ENCODE measurements at places on chromosomes 4 and X.

DNA sequence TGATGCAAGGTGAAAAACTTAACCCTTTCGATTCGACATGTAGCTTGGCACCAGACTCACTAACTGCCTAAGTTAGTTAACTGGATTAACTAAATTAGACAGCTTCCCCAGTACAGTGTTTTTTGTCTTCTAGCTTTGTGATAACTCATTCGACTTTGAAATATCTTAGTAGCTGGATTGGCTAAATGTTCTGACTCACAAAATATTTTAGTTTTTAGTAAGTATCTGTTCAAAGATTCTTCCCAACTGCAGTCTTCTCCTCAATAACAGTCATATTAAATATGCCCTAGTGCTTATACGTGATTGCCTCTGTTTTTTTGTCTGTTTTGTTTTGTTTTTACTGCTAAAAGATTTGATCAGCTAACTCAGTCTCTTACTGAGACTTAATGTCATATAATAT lies 102.9 kb downstream of the KCNIP4 start:
- no peak for DNase-seq

DNA sequence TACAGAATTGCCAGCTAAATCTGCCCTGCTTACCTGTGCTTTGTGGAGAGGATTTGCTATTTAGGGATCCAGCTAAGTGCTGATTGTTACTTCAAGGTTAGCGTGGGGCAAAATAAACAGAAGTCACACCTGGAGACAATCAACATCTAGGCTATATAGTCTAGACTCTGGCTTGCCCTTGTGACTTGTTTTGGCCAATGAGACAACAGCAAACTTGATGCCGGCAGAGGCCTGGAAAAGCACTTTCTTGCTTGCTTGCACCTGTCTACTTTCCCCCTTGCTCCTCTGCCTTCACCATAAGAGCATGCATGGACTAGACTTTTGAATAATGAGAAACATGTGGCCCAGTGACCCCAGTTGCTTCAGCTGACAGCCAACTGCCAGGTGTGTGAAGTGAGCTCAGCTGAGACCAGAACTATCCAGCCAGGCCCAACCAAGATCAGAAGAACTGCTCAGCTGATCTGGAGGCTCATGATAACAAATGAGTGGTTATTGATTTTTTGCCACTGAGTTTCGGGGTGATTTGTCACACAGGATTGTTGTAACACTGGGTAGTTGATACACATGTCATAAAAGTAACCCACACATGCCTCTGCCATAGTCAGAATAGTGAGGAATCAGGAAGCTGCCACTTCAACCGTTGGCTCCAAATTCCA lies 164.4 kb downstream of the RBMX2 start:
- DNase-seq = no peak

- DNase-seq = peak; percentile 33
Measured at GRCh38 chr4:71231129-71232055, 107.4 kb upstream of the SLC4A4 start.

DNA sequence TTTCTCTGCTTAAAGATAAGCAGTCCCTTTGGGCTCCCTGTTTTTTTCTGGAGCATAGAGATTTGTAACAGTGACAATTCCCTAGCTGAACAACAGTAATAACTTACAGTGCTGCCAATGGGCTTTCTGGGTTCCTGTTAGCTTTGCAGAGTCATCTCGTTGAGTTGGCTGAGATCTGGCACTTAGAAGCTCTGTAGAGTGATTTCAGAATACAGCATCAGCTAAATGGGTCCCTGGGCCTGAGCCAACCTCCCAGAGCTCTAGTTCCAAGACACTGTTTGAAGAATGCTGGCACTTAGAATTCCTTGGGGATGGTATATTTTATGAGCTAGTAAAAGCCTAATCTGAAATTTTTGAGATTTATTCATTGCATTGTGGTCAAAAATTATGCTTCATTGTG lies 43.5 kb upstream of the SERTM2 start:
- DNase-seq = no peak

DNA sequence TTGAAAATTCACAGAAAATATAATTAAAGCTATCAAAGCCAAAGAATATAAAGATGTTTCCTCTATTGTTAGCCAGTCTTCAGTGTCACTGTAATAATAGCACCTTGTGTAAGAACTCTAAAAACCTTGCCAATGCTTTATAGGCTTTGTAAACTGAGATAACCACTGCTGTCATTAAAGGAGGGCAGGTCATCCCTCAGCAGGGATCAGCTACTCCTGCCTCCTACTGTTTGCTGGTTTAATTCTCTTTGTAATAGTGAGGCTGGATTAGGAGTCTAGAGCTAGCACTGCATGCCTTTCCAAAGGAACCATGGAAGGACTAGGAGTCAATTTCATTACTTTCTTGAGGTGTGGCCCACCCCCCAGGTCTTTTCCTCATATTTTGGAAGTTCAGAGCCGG lies 46.2 kb downstream of the FHIP1A start:
- no peak for DNase-seq

DNA sequence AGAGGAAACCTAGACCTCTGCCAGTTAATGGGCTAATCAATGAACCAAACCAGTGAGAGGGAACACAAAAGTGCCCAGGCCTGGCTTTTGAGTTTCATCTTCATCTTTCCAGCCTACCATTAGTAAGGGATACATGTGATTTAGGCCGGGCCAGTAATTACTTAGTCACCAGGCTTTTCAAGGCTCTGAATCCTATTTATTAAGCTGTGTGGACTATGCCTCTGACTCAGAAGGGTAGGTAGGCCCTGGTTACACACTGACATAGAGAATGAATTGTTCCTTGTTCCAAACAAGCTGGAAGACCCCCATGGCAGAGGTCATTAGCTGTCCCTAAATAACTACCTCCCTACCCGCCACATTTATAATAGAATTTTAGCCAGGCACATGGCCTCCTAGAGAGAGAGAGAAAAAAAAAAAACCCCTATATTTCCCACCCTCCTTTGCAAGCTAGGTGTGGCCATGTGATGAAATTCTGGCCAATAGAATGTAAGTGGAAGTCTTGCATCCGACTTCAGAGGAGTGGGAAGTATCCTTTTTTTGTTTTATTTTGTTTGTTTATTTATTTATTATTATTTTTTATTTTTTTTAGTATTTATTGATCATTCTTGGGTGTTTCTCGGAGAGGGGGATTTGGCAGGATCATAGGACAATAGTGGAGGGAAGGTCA lies 112.3 kb upstream of the BCOR start:
- DNase-seq = no peak

DNA sequence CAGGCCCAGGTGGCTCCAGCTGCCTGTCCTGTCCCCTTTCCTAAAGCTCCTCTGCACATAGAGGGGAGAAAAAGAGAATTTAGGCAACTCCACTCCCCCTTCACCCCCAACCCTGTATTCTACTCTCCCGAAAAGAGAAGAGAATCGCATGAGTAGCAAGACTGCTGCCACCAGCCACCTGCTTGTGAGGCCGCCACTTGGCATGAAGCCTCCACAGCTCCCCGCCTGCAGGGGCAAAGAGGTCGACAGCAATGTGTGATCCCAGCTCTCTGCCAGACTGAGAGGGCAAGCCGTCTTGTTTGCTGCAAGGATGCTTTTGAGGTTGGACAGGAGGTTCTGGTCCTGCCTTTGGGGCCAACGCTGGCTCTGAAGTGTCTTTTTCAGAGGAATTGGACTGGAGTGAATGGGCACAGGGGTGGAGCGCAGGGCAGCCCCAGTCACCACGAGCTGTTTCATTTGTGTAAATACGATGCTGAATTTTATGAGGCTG lies 77.1 kb downstream of the STARD8 start:
- DNase-seq = no peak

- DNase-seq = peak; percentile 44
Measured at GRCh38 chr4:118289794-118290193, 63.0 kb downstream of the PRSS12 start.

- DNase-seq = peak; percentile 85
Measured at GRCh38 chr4:147714575-147715401, 17.1 kb upstream of the ARHGAP10 start.

DNA sequence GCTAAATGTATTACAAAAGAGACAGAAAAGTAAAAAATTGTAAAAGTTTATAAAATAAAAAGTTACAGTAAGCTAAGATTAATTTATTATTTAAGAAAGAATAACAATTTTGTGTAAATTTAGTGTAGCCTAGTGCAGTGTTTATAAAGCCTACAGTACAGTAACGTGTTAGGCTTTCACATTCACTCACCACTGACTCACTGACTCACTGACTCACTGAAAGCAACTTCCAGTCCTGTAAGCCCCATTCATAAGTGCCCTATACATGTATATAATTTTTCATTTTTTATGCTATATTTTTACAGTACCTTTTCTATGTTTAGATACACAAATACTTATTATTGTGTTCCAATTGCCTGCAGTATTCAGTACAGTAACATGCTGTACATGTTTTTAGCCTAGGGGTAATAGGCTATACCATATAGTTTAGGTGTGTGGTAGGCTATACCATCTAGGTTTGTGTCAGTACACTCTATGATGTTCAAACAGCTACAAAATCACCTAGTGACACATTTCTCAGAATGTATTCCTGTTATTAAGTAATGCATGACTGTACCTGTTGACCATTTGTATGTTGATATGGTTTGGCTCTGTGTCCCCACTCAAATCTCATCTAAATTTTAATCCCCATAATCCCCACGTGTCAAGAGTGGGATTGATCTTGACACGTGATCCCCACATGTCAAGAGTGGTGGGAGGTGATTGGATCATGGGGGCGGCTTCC lies 57.9 kb downstream of the CFAP299 start:
- DNase-seq = peak; percentile 74

DNA sequence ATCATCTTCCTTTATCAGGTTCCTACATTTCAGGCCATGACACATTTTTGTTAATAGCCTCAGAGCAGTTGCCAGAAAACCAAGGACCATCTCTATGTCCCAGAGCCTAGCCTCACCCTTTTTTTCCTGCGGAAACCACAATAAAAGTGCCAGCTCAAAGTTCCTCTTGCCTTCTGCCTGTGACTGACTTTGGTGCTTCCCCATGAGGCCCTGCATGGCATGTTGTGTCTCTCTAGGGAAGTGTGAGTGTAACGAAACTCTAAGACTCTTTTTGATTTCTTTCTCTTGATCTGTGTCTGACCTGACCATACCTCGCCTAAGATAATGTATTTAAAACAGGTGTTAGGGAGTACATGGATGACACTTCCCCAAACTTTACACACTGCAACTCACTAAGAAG lies 642.3 kb upstream of the BOD1L1 start:
- no peak for DNase-seq

DNA sequence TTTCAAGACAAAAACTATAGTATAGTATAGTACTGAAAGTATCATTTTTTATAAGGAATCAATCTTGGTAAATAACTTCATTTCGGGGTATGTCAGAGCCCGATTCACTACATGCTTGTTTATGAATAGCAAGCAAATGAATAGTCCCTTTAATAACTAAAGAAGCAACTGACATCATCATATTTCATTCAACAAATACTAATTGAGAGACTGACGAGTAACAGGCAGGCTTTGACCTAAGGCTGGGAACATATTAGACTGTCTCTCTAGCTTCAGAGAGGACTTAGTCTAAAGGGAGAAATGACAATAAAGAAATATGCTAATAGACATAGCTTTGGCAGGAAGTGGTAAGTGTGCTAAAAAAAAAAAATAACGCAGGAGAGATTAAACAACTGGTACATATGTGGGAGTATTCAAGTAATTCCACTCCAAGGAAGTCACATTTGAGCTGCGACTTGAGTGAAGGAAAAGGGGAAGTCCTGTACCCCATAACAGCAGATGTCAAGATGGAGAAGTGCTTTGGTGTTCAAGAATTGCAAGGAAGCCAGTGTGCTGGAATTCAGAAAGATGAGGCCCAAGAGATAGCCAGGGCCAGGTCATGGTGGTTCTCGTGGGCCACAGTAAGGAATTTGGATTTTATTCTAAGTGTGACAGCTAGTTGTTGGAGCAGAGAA lies 284.9 kb downstream of the FBXO8 start:
- no peak for DNase-seq

DNA sequence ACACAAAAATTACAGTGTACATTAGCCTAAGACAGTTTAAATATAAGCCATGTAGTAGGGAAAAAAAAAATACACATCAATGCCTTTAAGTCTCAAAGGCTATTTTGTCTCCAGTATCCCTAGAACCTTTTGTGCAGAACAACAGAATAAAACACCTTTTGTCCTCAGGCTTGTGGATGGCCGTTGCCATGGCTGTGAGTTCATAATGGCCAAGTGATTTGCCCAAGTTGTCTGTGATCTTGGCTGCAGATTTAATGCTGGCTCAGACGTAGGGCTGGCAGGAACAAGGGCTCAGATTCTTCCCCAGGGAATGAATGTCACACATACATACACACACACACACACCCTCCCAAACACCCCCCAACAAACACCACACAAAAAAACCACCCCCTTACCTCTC lies 25.3 kb downstream of the GPM6B start:
- DNase-seq = no peak

DNA sequence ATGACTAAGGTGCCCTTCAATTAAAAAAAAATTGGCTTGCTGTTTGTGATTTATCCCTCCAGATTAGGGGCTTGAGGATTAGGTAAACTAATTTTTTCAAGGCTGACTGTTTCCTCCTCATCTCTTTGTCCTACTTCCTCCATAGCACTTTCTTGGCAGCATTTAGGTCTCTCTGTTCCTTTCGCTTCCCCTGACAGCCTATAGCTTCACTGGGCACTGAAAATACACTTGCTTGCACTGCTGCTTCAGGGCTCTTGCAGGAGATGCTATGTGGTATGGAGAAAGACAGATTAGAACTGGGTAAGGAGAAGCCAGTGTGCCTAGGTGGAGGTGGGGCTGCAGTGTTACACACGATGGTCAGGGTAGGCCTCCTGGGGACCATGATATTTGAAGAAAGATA lies 112.3 kb upstream of the SFRP2 start:
- DNase-seq = no peak

GRCh38 chrX:118724775-118725174 lies 2.6 kb upstream of the IL13RA1 start:
- peak; percentile 31 for DNase-seq

- peak; percentile 59 for DNase-seq
Measured at GRCh38 chr4:15779306-15779705, 1.2 kb downstream of the CD38 start.

DNA sequence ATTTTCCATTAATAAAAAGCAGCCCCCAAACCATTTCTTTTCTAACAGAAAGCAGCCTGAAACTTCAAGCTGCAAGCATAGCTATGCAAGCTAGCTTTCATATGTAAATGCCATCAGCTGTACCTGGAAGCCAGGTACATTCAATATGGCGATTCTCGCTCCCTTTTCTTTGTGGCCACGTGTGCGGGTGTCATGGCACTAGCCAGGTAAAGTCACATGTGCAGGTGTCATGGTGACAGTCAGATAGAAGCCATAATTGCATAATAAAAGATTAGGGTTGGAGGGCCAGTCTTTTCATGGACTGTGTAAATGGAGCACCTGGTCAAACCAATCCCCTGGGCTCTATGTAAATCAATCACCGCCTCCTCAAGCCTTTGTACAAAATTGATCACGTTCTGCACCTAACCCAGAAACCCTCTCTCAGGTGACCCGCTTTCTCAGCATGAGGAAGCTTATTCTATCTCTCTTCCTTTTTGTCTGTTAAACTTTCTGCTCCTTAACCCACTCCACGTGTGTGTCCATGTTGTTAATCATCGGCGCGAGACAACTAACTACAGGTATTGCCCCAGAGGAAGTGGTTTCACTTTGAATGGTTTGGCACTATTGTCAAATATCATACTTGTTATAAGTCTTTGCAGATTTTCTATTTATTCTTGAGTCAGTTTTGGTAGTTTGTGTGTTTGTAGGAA lies 18.0 kb upstream of the RHOXF2 start:
- DNase-seq = no peak

- DNase-seq = no peak
Measured at GRCh38 chr4:138599965-138600364, 357.8 kb upstream of the SLC7A11 start.

Data from brain microvascular endothelial cell (primary cell).